CD8-positive, alpha-beta memory T cell (primary cell): ENCODE measurements at places on chromosomes 1 and 21.

DNA sequence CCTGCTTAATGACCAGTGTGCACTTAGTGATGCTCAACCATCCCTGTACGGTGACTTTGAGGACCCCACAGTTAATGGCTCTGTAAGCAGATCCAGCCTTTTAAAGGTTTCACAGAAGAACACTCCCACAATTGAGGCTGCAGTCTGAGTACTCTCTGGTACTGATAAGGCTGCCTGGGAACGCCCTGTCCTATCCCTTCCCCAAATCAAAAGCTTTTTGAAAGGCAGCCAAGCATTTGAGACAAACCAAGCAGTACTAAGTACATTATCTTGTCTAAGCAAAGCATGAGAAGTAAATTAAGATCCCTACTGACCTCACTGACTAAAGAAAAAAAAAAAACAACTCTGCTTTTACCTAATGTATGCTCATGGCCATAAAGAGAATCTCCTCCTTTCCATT is 60.7 kb downstream of the SH3GLB1 start:
- no peak for DNase-seq

GRCh38 chr1:166489670-166490436 is 323.1 kb upstream of the FAM78B start:
- peak; percentile 60 for DNase-seq

DNA sequence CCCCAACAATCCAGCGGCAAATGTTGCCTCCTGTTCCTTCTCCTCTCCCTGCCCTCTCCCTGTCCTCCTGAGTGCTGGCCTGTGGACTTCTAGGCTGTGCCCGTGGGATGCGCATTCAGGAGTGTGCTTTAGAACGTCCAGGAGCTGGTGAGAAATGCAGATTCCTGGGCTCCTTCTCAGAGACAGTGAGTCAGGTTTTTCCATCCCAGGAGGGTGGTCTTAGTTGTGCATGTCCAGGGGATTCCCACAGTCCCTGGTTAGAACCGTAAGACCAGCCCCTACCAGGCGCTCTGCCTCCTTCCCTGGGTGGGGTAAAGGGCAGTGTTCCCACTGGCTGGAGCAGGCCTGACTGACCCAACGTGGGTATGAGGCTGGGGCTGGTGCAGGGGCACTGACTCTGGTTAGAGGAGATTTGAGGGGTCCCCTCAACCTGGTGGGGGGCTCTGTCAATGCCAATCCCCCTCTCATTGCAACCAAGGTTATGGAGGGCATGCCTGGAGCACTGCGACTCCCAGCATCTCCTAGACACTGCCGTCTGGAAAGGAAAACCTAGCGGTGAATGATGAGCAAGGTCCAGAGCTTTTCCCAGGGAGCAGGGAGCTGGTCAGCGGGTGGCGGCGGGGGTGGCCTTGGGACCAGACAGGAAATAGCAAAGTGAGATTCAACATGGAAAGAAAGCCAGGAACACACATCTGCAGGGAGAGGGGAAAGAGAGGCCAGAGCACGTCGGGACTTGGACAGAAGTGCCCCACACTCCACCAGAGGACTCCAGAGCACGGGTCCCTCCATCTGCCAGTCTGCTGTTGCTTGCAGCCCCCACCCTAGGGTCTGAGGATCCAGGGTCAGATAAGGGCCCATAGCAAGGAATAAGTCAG is 38.5 kb downstream of the HSPG2 start:
- no peak for DNase-seq

- DNase-seq, result no peak
These were observed 660.0 kb downstream of the PTPRU start for GRCh38 chr1:29896300-29896699.

DNA sequence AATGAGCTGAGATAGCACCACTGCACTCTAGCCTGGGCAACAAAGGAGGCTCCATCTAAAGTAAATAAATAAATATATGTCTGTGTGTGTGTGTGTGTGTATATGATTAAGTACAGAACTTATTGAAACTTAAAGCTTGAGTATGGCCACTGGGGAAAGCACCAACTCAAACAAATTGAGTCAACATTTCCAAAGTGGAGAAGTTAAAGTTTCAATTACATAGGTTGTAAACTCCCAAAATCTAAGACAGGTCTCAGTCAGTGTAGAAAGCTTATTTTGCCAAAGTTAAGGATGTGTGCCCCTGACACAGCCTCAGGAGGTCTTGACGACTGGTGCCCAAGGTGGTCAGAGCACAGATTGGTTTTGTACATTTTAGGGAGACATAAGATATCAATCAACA is 458.9 kb upstream of the RGS18 start:
- no peak for DNase-seq

GRCh38 chr1:160837558-160838205 is 25.0 kb downstream of the CD244 start:
- DNase-seq, result peak; percentile 93
